Omental fat pad (tissue), 4 donors: ENCODE measurements at places on chromosomes 2 and 18. TPM values are rescaled to one million over a fixed set of nuclear protein-coding genes. Genes with fewer than 3 reads are reported as not detected.

Gene LMAN2L
- total RNA-seq = 10.7 TPM

Gene MYO3B
- total RNA-seq = not detected

Gene SERPINB4
- not detected for total RNA-seq

Gene ADCYAP1
- 0.84 TPM for total RNA-seq

Gene ABCG5
- not detected for total RNA-seq

Gene IRS1
- 15.9 TPM for total RNA-seq

Gene FSHR
- total RNA-seq = not detected

Gene LIMS3
- 1.2 TPM for total RNA-seq

Gene PSMA8
- not detected for total RNA-seq

Gene REG3G
- not detected for total RNA-seq

Gene RHOB
- total RNA-seq = 917 TPM

Gene CD28
- 3.1 TPM for total RNA-seq

Gene RAPGEF4
- total RNA-seq = 11.7 TPM

Gene ST3GAL5
- total RNA-seq = 68.8 TPM

Gene RNF144A
- 18.8 TPM for total RNA-seq

Gene DOK6
- total RNA-seq = 0.96 TPM

Gene NPAS2
- total RNA-seq = 21.1 TPM

Gene CDH7
- not detected for total RNA-seq

Gene FAM237A
- not detected for total RNA-seq

Gene CYP27C1
- total RNA-seq = 0.44 TPM

Gene TSPYL6
- not detected for total RNA-seq

Gene CD207
- not detected for total RNA-seq

Gene DPP10
- total RNA-seq = 0.48 TPM

Gene RAB3GAP1
- total RNA-seq = 53.3 TPM

Gene DSC1
- total RNA-seq = not detected

Gene ITGA4
- total RNA-seq = 5.6 TPM

Gene CIB4
- total RNA-seq = not detected

Gene UGT1A3
- not detected for total RNA-seq

Gene CCDC150
- not detected for total RNA-seq

Gene MBD2
- 46.6 TPM for total RNA-seq

Gene PFN4
- not detected for total RNA-seq

Gene DYNAP
- total RNA-seq = not detected

Gene RAX
- not detected for total RNA-seq

Gene SATB2
- total RNA-seq = 3.5 TPM

Gene GNLY
- total RNA-seq = 5.4 TPM

Gene CCDC102B
- total RNA-seq = 15.3 TPM

Gene LRPPRC
- total RNA-seq = 59.6 TPM

Gene TANC1
- total RNA-seq = 26.4 TPM

Gene C2orf78
- total RNA-seq = not detected
